ENCODE measurements at places on chromosomes 16 and 17. TPM values are rescaled to one million over a fixed set of nuclear protein-coding genes. Genes with fewer than 3 reads are reported as not detected.

Gene CAVIN1
- 1,335 TPM for total RNA-seq

Gene NGFR
- 0.12 TPM for total RNA-seq

Gene GJC1
- total RNA-seq: 33.4 TPM

Gene CHMP6
- 22.7 TPM for total RNA-seq

Gene CCDC137
- total RNA-seq: 6.8 TPM

Gene DOC2B
- not detected for total RNA-seq

Gene KRTAP2-1
- not detected for total RNA-seq

Gene MT1E
- total RNA-seq: 16.6 TPM

Gene CDRT15
- total RNA-seq: not detected

Gene GAN
- total RNA-seq: 9.2 TPM

Gene MYH2
- total RNA-seq: not detected

Gene XAF1
- 51.5 TPM for total RNA-seq

Gene TMEM114
- total RNA-seq: 0.24 TPM

Gene SDK2
- 1.5 TPM for total RNA-seq

Gene CES3
- 0.16 TPM for total RNA-seq

Gene TPSG1
- not detected for total RNA-seq

Gene C17orf67
- total RNA-seq: 1.1 TPM

Gene TP53TG3B
- total RNA-seq: not detected

Gene MRPL12
- total RNA-seq: 12.3 TPM

Gene TP53TG3
- not detected for total RNA-seq

Gene ITGA2B
- 0.36 TPM for total RNA-seq

Gene NOL3
- total RNA-seq: 14.8 TPM

Gene SGCA
- 2.4 TPM for total RNA-seq

Gene CCL16
- not detected for total RNA-seq

Gene NEK8
- total RNA-seq: 5.2 TPM

Gene OSGIN1
- total RNA-seq: 2.8 TPM

Gene PRSS33
- total RNA-seq: not detected

Gene CHAD
- total RNA-seq: not detected

Gene IRF8
- not detected for total RNA-seq

Gene CLEC18B
- not detected for total RNA-seq

Gene MRC2
- 465 TPM for total RNA-seq

Gene SNX20
- not detected for total RNA-seq

Gene BCAR1
- 128 TPM for total RNA-seq

Gene CDR2L
- 29.3 TPM for total RNA-seq

Gene SBK1
- under 0.01 TPM for total RNA-seq

Gene NPIPB9
- 2.7 TPM for total RNA-seq

Gene KRT32
- total RNA-seq: not detected

Gene OXLD1
- 19.8 TPM for total RNA-seq

Gene LITAF
- total RNA-seq: 48.8 TPM
